ENCODE measurements at places on chromosomes 6 and 20.

GRCh38 chr20:62149532-62150309, 6.2 kb downstream of the SS18L1 start:
- no peak for DNase-seq

- no peak for DNase-seq
These were observed 70.3 kb downstream of the HUS1B start for GRCh38 chr6:586553-586952.

- DNase-seq, result no peak
These were observed 49.6 kb upstream of the ZNF217 start for GRCh38 chr20:53643031-53643832.

DNA sequence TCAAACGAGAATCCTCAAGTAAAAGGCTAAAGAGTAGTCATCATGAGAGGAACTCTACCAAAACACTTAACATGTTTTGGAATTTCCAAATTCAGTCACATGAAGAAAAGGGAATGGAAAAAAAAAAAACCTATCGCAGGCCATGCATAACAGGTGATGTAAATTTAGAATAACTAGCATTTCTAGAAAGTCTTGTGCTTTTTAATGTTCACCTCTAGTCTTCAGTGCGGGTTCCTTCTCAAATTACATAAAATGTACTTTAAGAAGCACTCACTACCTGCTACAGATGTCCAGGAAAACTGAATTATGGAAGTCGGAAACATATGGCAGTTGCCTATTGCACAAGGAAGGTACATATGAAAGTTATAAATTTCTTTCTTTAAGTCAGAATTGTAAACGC, 6.1 kb upstream of the TBX18 start:
- DNase-seq, result no peak

- no peak for DNase-seq
These were observed 123.3 kb upstream of the DUSP22 start for GRCh38 chr6:168865-169455.

DNA sequence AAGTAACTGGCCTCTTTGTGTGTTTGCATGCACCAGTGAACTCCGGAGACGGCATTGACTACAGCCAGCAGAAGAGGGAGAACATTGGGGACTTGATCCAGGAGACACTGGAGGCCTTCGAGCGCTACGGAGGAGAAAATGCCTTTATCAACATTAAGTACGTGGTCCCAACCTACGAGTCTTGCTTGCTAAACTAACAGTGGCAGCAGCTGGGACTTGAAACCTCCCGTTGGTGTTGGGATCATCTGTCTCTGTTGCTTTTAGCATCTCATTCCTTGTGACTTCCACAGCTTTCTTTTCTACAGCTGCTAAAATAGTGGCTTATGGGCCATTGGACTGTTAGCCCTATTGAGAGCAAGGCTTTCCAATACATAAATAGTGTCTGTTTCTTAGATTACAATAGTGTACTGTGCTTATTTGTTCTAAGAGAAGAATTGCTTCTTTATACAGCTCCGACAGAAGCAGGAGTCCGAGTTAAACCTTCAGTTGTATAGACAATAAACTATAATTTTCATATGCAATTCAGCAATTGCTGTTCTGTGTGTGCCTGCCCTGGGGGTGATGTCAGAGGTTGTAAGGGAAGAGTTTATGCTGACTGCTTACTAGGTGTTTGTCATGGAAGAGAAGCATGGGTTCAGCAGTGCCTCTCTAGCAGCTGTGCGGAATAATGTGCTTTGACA, 99.6 kb upstream of the QKI start:
- no peak for DNase-seq

- DNase-seq, result no peak
These were observed 65.6 kb downstream of the PLG start for GRCh38 chr6:160767647-160768019.

DNA sequence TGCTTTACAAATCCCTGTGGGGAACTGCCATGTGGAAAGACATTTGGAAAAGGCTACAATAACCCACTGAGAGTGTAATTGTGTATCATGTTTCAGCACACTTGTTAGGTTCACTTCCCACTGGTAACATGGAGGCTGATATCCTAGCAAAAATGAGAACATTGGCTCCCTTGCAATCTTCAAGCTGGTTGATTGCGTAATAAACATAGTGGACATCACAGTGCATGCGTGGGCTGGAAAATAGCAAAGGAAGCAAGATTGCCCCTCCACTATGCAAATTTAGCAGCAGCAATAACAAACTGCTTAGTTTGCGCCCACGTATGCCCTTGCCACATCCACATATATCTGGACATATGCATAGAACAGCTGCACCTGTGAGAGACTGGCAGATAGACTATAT, 410.2 kb downstream of the MEI4 start:
- no peak for DNase-seq

DNA sequence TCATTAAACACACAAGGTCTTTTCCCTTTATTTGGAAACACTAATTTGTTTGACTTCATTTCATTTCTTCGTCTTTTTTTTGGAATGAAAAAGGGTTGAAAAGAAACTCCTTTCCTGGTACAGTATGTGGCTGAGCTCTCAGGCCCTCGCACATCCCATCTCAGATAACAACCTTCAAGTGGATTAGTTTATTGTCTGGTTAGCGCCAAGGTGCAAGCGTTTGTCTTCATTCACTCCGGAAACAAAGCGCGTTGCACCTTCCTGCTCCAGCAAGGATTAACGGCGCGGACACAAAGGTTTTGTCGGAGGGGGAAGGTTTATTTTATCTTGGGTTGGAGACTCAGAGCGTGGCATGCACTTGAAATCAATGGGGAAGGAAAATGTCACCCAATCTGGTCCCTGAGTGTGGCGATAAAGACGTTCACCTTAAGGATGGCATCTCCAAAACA, 5.3 kb upstream of the NKX2-2 start:
- DNase-seq, result no peak

GRCh38 chr6:166862287-166862977, 93.9 kb downstream of the RNASET2 start:
- DNase-seq, result peak; percentile 46

- DNase-seq, result no peak
These were observed 101.0 kb upstream of the VSTM2L start for GRCh38 chr20:37801921-37802320.

GRCh38 chr6:120230008-120230407, 880.4 kb upstream of the MAN1A1 start:
- DNase-seq, result no peak

GRCh38 chr6:168158213-168158979, 79.4 kb upstream of the FRMD1 start:
- no peak for DNase-seq

GRCh38 chr20:44186674-44187053, 324 bp downstream of the JPH2 start:
- DNase-seq, result no peak

DNA sequence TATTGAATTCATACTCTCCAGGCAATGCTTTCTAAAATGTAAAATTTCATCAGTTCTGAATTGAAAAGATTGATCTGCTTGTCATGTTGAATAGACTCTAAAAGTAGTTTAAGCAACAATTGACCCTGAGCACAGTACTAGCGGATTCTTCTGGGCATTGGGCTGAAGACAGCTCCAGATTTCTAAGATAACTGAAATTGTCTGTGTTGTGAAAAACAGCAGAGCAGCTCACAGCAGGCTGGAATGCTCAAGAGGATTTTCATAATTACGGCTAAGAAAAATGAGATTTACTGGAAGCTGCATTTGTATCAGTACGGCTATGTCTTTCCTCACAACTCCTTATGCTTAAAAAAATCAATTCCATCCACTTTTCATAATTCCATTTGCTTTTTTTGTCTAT, 373.7 kb downstream of the HACE1 start:
- no peak for DNase-seq

- no peak for DNase-seq
These were observed 102.7 kb upstream of the QKI start for GRCh38 chr6:163311830-163312229.

GRCh38 chr20:21812379-21812778, 106.9 kb downstream of the PAX1 start:
- no peak for DNase-seq

- no peak for DNase-seq
These were observed 58.0 kb upstream of the ARHGAP18 start for GRCh38 chr6:129767776-129768485.

DNA sequence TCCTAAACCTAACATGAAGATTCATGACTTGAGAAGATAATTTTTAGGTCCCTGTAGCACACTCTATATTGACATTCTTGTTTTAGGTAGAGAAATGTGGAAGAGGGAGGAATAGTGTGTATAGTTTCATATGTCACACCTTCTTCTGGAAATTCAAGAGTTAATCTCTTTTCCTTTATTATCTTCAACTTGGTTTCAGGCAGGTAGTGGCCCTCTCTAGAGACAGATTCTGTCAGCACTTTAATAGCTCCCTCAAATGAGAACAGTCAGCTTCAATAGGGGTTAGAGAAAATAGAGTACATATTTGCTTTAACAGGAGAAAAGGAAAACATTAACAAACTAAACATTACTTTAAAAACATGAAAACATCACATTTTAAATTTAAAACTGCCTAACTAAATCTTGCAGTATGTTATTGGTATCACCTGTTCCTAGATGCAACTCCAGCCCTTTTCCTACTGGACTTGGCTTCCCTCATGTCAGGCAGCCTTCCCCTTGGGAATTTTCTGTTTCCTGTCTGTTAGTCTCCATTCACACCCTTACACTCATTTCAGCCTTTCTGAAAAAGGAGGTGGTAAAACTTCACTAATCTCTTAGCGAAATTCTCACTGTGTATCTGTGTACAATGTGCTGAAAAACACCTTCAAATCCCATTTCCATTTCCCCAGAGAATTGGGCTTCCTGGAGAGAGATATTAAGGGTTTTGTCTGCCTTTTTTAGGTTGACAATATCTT, 192.3 kb upstream of the RNF217 start:
- DNase-seq, result no peak

GRCh38 chr6:140609956-140610355, 1235.5 kb upstream of the CITED2 start:
- DNase-seq, result no peak
